DMS153 (cell line): ENCODE measurements at places on chromosomes 3 and 15.

- DNase-seq: no peak
Measured at GRCh38 chr15:29472901-29473445, 203.4 kb upstream of the NSMCE3 start.

DNA sequence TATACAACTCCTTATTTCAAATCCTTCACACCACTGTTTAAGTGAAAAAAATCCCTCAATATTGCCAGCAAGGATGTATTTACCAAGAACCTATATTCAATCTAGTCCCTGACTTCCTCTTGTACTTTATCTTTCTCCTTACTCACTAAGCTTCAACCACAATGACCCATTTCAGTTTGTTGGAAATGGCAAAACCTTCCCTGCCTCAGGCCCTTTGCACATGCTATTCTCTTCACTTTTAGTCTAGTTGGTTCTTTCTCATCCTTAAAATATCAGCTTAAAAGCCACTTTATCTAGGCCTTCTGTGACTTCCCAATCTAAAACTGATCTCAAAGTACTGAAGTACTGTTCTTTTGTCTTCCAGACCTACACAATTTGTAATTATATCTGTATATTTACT is 81.3 kb upstream of the ACTC1 start:
- no peak for DNase-seq

DNA sequence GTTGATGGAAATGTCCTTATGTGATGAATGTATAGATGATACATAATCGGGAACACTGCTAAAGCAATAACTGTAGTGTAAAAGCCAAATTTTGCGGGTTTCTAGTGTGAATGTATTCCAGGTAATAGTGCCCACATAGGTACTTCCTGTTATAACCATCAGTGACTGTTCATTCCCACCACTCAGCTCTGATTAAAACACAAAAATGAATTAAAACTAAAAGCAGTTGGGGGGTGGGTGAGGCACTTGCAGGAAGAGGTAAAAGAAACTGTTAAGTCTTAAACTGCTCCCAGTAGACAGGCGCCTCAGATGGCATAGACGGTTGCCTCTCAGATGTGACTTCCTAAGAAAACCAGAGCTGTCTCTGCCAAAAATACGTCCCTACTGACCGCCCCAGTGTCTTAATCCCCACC is 893 bp upstream of the MTHFS start:
- DNase-seq: no peak

DNA sequence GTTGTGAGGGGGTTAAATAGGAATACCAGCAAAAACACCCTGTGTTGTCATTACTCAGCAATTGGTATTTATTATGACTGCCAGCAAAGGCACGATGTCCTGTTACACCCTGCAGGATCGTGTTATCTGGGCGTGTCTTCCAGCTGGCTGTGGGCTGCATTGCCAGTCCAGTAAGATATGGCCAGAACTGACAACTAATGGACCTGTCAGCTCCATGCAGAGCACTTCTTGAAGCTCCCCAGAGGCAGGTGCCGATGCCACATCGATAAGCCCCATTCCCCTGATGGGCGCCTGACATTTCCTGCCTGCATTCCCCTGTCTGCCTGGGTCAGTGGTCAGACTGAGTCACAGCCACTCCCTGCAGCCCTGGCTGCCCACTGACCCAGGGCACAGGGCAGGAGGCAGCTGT is 79.7 kb upstream of the RASGRF1 start:
- DNase-seq: no peak

DNA sequence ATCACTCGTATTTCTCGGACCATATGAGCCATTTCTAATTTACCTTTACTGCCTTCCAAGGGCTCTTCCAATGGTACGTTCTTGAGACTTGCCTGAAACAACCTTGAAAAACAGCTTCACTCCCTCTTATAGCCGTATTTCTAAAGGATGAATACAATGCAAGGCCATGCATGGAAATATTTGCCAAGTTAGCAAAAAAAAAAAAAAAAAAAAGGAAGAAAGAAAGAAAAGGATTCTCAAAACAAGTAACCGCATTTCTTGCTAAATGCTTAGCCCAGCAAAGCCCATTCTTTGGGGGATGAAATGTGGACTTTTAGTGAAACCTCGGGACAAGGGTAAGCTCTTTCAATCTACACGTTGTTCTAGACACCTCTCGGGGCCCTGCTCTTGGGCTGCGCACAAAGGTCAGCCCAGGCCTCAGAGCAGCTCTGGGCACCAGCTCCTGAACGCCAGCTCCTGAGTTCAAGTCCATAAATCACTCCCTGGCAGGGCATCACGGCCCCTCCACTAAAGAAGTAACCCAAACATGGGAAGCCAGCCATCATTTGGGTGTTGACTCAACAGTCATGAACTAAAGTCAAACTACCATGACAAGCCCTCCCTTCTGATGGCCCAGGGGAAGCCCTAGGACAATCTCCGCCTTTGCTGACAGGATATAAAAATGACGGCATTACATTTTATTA is 132.7 kb downstream of the ADAMTS17 start:
- DNase-seq: no peak

DNA sequence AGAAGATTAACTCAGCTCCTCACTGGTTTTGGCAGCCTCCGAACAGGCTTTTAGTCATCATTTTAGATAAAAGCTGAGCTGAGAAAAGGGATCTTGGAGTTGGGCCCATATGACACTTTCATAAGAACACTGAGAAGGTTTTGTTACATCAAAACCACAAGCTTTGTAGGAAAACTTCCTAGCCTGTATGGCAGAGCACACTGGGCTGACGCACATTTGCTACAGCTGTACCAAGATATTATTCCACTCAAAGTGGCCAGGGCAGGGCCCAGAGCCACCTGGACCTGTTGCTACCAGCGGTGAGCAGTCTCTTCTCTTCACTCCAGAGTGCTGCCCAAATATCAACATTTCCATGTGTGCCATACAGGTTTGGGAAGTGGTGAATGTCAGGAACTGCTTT is 160.5 kb upstream of the CCDC54 start:
- no peak for DNase-seq

DNA sequence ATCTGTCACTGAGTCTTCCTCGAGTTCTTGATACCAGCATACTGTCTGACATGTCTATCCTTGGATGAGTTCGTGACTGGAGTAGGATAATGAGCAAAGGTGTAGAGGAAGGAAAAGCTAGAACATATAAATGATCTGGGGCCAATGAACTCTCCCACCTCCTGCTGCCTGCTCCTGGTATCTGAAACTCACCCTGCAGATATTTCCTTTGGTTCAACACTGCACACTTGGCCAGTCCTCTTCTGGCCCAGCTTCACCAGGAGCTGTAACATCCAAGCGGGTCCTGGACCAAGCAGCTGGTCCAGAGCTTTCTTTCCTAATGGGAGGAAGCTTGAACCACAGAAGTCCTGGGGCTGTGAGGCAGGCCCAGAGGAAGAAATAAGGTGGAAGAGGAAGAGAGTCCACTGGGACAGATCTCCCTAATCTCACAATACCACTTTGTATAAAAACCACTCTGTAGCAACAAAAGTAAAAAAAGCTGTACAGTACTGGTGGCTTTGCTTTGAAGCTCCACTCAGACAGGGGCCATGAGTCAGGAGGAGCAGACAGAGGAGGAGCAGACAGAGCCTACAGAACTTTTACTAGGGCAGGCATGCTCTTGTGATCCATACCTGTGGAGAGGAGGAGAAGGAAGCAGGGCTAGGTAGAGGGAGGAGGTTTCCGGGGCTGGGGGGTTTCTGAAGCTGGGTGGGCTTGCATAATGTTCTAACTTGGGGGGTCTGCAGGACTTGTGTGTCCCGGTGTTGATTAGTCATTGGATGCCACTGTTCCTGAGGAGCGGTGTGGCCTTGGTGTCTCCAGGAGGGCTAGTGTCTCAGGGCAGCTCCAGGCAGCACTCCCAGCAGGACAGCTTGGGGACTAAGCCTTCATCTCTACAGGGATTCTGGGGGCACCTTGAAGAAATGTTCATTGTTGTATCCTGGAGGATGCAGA is 166.9 kb downstream of the ABHD5 start:
- no peak for DNase-seq

DNA sequence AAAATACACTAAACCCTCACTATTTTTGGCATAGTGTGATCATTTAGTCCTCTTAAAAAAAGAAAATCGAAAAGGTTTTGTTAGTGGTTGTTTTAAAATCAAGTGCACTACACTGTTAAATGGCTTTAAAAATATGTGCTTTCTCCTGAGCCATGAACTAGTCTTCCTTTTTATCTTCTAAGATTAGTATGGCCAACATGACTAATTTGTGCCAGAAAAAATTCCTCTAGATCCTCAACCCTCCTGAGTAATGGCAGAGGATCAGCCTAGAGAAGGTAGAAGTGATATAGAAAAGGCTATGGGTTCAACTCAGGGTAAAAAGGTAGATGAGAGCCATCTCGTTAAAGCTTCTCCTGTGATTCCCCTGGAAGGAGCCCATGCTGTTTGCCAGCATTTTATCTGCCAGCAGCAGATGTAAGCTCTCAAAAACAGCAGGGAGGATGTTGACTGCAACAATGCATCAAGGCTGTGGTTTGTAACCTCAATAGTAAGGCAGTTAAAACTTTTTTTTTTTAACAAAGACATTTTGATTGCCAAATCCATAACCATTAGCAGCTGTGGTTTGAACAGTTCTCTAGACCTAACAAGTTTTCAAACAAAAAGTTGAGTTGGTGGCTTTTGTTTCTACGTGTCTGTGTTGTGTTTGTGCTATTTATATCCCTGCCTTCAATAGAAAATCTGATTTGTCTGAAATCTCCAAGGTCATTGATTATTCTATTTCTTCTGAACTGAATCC is 30.2 kb upstream of the ZNF609 start:
- DNase-seq: peak; percentile 29

GRCh38 chr15:85692873-85693272 is 101.9 kb downstream of the KLHL25 start:
- DNase-seq: no peak

GRCh38 chr3:56900801-56901200 is 99.1 kb upstream of the ARHGEF3 start:
- DNase-seq: no peak

DNA sequence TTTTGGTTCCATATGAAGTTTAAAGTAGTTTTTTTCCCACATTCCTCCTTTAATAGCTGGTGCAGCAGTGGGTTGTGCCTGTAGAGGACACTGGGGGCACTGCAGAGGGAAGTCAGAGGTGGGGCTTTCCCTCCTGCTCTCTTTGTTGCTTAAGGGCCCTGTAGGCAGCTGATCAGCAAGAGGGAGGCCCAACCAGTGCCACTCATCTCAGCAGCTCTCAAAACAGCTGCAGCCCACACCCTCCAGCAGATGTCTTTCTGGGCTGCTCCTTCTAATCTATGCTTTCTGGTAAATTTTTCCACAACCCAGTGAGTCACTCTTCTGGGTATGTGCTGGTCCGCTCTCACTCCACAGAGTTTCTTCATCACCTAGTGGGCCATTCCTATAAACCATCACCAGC is 263.8 kb downstream of the FEZF2 start:
- no peak for DNase-seq

- no peak for DNase-seq
Measured at GRCh38 chr3:37930495-37930894, 60.1 kb upstream of the VILL start.

- DNase-seq: no peak
Measured at GRCh38 chr3:853489-853888, 239.3 kb upstream of the CNTN6 start.

- no peak for DNase-seq
Measured at GRCh38 chr3:192655040-192655439, 72.3 kb downstream of the FGF12 start.

DNA sequence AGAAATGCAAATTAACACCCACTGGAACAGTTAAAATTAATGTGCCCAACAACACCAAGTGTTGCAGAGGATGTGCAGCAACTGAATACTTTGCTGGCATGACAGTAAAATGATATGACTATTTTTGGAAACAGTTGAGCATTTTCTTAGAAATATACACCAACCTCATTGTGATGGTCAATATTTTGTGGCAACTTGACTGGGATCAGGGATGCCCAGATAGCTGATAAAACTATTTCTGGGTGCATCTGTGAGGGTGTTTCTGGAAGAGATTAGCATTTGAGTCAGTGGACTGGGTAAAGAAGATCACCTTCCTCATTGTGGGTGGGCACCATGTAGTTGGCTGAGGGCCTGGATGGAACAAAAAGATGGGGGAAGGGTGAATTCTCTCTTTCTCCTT is 57.9 kb downstream of the RPLP1 start:
- DNase-seq: no peak

DNA sequence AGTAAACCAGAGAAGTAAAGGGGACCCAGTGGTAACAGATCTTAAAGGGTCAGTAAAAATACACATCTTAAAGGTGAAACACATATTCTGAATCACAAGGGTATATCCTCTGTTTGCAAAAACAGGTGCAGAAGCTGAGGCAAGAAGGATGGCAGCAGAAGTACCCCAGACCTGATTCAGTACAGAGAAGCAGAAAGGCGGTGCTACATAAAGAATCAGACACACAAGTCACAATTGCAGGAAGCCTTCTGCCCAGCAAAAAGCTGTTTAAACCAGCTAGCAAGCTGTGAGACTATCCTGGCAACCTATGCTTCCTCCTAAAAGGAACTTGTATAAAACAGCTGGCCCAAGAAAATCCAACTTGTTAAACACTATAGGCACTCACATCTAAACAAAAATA is 49.4 kb downstream of the ZNF280D start:
- no peak for DNase-seq

- DNase-seq: no peak
Measured at GRCh38 chr3:124774327-124774718, 44.1 kb downstream of the UMPS start.

DNA sequence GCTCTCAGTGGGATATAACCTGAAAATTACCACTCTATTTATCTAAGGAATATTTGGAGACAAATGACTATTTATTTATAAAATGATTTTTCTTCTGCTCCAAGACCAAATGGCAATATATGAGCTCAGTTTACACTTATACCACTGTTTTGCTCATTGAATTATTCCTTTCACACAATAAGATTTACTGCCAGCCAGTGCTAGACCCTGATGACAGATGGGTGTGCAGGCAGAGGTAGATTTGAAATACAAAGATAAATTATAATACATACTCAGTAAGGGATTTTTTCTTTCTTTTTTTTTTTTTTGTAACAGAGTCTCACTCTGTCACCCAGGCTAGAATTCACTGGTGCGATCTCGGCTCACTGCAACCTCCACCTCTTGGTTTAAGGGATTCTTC is 980.3 kb downstream of the EPHA3 start:
- DNase-seq: no peak

- DNase-seq: no peak
Measured at GRCh38 chr15:79765081-79765480, 131.7 kb downstream of the MTHFS start.

GRCh38 chr15:55823699-55824340 is 80.9 kb upstream of the PRTG start:
- DNase-seq: no peak

- no peak for DNase-seq
Measured at GRCh38 chr15:34512628-34513027, 70.8 kb downstream of the GOLGA8B start.

DNA sequence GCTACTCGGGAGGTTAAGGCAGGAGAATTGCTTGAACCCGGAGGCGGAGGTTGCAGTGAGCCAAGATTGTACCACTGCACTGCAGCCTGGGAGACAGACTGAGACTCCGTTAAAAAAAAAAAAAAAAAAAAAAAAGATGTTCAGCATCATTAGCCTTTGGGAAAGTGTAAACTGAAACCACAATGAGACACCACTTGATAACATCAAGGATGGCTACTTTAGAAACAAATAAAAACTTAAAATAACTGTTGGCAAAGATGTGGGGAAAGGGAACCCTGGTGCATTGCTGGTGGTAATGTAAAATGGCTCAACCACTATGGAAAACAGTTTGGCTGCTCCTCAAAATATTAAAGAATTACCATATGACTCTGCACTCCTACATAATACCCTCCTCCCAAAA is 1.9 kb downstream of the LEO1 start:
- DNase-seq: no peak
